ENCODE measurements at places on chromosomes 3 and 15.

DNA sequence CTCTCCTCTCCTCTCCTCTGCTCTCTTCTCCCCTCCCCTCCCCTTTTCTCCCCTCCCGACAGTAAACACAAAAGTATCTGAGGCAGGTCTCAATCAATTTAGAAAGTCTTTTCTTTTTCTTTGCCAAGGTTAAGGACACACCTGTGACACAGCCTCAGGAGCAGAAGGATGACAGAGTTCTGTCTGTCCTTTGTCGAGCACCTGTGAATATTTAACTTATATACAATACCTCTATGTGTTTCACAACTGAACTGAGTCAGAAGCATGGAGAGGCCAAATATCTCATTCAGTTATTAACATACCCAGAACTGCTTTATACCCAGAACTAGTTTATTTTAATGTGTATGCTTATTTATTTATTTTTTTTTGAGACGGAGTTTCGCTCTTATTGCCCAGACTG lies 81.1 kb upstream of the ROBO1 start:
- DNase-seq = no peak

- DNase-seq = no peak
These were observed 216.4 kb downstream of the DPH6 start for GRCh38 chr15:35329521-35329961.

DNA sequence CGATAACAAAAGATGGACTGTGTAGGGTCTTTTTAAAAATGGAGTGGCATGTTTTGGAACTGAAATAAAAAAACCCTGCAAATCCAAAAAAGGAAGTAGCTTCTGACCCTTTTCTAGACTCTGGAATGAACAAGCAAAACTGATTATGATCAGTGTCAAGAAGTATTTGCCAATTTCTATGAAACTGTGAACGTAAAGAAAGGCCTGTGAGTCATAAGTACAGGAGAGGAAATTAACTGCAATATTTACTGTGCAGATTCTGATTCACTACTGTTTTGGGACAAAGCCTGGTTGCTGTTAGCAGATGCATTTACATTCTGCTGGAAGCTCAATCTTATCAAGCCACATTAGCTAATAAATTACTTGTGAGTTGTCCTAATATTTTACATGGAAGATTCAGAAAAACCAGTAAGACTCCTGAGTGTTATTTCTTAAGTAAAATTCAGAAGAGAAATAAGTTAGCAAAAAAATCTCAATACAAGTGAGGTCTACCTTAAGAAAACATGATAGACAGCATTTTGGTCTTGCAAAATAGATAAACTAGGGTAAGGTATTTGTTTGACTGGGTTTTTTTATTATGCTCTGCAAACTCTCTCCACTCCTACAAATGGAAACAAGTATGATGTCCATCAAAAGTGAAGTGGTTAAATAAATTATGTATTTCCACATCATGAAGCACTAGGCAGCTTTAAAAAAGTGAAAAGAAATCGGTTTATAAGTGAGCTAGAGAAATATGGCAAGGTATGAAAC lies 90.2 kb upstream of the LMOD3 start:
- no peak for DNase-seq

GRCh38 chr15:94587113-94587512 lies 355.8 kb downstream of the MCTP2 start:
- no peak for DNase-seq

- no peak for DNase-seq
These were observed 43.1 kb upstream of the TIPARP start for GRCh38 chr3:156631323-156631722.

GRCh38 chr3:189404797-189405484 lies 226.2 kb upstream of the TP63 start:
- no peak for DNase-seq

DNA sequence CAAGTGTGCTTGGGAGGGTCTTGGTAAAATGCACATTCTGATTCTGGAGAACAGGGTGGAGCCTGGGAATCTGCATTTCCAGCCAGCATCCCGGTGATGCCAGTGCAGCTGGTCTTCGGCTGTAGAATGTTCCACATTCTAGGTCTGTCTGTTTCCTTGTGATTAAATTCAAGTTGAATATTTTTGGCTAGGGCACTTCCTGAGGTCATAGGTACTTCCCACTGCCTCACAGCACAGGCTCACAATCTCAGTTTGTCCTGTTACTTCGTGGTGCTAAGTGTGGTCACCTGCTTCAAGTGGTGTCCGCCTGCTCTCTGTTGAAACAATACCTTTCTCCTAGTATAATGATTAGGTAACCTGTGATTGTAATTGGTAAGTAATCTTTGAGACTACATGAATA lies 40.1 kb downstream of the FLNB start:
- DNase-seq = no peak

DNA sequence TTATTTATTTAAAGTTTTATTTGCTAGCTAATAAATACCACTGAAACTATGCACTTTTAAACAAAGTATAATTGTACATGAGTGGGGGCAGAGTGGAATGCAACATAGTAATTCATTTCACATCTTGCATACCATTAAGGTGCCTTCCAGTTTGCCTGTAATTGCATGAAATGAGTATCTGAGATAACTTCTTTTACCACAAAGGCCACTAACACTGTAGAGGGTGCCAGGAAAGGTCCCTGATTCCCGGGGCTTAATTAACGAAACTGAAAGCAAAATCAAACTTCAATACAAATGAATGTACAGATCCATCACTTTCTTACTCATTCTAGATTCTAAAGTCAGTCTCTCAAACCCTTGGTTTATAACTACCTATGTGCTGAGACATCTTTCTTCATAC lies 2.1 kb downstream of the CD47 start:
- DNase-seq = no peak

GRCh38 chr3:174581558-174581957 lies 277.6 kb upstream of the NAALADL2 start:
- DNase-seq = no peak

- no peak for DNase-seq
These were observed 27.9 kb upstream of the SLC6A6 start for GRCh38 chr3:14374444-14374883.

Measured in activated naive CD4-positive, alpha-beta T cell (primary cell).